Fibroblast of villous mesenchyme (primary cell): ENCODE measurements at places on chromosomes 2 and 18.

GRCh38 chr2:161571051-161571429, 53.2 kb upstream of the SLC4A10 start:
- DNase-seq: no peak

- DNase-seq: no peak
These were observed 71.2 kb downstream of the SEMA4F start for GRCh38 chr2:74725287-74725686.

GRCh38 chr2:30234180-30234971, 3.0 kb downstream of the LBH start:
- DNase-seq: peak; percentile 77

DNA sequence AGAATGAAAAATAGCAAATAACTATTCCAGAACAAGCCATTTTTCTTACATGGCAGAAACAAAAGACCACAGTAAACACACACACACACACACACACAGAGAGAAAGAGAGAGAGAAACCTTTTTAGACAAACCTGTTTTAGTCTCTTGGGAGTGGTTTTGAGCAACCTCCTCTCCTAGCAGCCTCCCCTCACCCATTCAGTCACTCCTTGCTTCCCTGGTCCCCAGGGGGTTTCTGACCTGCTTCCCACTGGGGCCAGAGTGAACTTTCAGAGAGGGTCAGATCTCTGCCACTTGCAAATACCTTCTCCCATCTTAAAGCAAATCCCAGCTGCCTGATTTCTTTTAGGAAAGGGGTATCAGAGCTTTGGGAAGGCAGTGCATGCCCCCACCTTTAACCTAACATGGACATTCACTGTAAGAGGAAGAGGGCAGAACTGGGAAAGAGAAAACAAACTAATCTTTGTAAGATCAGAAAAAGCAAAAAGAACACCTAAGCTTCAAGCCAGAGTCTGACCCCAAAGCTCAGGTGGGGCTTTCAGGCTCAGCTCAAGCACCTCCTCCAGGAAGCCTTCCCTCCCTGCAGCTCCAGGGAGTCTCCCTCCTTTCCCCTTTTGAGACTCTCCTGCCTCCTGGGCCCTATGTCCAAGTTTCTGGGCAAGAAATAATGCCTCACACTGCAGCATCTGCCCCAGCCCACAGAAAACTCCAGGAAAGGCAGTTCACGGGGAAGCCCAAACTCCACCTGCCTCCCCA, 2.7 kb downstream of the SDC1 start:
- DNase-seq: no peak

DNA sequence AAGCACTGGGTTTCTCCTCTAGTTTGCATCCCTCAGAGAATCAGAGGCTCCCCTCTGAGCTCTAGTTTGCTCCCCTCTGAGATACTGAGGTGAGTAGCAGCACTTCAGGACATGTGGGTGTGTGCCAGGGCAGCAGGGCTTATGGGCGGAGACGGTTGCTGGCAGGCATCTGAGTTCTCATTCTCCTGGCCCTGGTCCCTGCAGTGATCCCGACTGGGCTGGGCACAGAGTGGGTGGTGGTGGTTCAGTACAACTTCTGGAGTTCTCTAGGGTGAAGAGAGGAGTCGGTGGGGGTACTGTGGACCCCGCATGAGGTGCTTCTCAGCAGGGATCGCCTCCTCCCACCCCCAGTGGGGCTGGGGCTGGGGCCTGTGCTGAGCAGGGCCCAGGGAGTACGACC, 47.9 kb downstream of the BOLA3 start:
- DNase-seq: no peak

GRCh38 chr2:112075490-112076260, 20.6 kb downstream of the TMEM87B start:
- DNase-seq: no peak

DNA sequence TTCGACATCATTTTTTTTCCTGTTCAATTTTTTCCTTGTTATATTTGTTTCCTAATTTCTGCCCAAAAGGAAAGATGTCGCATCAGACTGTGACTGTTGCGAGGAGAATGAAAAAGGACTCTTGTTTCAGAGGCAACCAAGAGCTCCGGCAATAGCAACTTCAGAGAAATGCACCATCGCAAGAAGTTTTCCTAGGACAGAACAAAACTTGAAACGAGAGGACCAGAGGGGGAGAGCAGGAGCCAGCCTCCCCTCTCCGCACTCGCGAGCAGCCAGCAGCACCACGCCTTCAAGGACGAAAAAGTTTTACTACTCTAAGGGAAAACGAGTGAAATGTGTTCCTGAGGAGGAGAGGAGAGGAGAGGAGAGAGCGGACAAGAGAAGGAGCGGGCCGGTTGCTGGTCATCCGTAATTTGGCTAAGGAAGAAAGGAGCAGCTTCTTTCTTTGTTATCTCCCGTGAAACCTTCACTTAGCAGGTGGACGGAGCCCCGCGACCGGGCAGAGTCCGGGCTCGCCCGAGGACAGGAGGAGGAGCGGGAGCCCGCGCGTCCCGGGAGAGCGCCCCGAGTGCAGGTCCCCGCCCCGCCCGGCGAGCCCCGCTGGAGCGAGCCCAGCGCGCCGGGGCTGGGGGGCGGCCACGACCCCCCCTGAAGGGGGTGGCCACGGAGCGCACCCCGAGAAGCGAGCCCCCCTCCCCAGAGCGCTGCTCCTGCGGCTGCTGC, 744 bp downstream of the POU3F3 start:
- no peak for DNase-seq

DNA sequence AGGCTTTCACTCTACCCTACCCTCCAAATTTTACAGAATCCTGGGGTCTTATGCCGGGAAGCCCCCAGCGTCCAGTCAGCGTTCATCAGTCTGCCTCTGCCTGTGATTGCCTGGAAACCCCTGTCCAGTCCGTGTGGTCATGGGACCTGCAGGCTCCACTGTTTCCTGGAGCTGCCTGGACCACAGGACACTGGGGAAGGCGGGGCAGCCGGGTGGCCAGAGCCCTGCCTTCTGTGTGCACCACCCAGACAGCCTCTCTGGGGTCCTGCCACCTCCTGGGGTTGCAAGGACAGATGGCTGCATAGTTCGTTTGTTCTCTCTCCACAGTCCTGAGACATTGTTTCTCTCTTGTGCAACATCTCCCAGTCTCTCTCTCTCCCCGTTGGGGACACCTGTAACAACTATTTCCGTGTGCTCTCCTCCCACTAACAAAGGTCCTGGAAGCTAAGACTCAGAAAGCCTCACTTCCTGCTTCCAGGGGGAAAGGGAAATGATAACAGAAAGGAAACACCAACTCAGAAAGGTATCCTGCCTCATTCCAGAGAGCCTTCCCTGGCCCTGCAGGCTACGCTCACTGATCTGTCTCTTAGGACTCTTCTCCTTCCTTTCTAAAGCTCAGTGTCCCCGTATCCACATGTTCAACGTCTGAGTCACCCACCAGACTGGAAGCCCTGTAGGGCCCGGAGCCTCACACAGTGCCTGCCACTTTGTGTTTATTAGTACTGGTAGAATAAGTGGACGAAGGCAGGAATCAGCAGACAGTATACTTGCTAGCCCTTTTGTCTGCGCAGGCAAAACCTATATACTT, 192.8 kb upstream of the RAB12 start:
- DNase-seq: no peak

- no peak for DNase-seq
These were observed 254.9 kb downstream of the MYO3B start for GRCh38 chr2:170432823-170433222.

- no peak for DNase-seq
These were observed 250.5 kb downstream of the HDAC4 start for GRCh38 chr2:239150125-239151011.

DNA sequence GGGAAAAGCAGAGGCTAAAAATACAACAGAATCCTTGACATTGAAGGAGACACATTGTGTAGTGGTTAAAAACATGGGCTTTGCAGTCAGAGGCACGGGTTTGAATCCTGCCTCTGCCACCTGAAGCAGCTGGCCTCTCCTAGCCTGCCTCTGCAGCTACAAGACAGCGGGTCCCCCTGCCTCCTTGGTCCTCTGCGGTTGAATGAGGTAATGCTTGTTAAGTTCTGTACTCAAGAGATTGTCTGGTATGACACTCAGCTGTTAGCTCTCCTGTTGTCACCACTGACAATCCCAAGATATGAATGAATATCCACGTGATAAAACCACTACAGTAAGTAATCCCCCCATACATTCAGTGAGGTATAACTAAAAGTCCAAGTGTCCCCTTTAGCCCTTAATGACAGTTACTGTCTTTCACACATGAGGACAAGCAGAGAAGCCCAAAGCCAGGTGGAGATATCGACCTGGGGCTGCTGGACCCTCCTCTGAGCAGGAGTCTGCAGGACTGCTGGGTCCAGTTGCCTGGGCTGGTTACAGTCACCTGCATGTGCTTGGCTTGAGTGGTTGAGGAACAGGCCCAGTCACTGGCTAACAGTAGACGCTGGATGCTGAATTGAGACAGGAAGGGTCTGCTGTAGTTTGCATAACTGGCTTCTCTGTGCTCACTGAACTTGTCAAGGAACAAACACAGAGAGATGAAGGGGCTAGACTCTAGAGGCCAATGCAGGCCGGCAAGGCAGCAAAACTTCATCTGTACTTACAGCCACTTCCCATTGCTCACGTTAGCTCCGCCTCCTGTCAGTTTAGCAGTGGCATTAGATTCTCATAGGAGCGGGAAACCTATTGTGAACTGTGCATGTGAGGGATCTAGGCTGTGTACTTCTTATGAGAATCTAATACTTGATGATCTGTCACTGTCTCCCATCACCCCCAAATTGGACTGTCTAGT, 85.5 kb downstream of the TGFA start:
- DNase-seq: no peak

- DNase-seq: no peak
These were observed 30.5 kb upstream of the IMPA2 start for GRCh38 chr18:11950824-11951223.

DNA sequence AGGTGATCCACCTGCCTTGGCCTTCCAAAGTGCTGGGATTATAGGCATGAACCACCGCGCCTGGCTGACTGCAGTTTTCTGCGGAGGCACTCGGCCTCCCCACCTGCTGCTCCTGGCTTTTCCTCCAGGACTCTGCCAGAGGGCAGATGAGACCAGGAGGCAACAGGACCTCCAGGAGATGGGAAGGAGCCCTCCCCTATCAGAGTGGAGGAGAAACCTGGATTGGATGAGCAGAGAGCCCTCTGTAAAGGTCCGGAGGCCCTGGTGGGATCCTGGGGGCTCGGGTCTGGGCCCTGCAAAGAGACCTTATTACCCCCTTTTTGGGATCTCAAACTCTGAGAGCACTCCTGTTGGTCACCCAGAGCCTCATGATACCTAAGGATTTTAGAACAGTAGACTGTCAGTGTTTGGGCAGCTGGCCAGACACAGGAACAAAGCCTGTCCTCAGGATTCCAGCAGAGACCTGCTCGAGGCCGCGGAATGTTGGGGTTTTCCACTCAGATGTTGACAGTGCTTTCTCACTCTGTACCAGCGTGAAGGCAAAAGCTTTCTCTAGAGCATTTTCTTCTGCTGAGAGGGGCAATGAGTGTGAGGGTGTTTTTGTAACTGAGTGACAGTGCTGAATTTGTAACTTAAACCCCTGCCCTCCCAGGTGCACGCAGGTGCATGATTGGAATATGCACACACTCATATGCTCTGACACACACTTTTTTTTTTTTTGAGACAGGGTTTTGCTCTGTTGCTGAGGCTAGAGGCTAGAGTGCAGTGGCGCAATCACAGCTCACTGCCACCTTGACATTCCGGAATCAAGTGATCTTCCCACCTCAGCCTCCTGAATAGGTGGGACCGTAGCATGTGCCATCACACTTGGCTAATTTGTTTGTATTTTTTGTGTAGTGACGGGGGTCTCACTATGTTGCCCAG, 48.4 kb downstream of the NPPC start:
- DNase-seq: no peak

GRCh38 chr2:191625016-191625415, 52.9 kb upstream of the NABP1 start:
- DNase-seq: peak; percentile 32

GRCh38 chr2:10475811-10476660, 27.9 kb upstream of the ODC1 start:
- DNase-seq: no peak

DNA sequence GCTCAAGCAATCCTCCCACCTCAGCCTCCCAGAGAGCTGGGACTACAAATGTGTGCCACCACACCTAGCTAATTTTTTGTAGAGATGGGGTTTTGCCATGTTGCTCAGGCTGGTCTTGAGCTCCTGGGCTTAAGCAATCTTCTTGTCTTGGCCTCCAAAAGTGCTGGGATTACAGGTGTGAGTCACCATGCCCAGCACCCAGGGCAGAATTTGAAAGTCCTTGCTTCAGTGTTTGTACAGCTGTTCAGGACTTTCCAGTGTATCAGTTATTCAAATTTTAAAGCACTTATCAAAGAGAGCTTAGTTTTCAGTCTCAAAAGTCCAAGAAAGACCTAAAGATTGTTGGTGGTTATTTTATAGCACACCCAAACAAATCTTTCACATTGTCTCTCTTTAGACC, 43.6 kb upstream of the VPS54 start:
- peak; percentile 54 for DNase-seq

DNA sequence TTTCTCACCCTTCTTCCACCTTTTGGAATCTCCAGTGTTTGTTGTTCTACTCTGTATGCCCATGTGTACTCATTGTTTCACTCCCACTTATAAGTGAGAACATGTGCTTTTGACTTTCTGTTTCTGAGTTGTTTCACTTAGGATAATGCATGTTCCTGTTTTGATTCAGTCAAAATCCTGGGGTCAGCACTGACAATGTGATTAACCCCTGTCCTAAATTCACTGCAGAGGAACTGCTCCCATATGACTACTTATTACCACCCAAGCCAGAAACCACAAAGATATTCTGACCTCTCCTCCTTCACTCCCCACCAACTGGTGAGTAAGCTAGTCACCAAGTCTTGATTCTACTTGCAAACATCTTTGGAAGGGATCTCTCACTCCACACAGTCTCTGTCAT, 251.4 kb upstream of the TCF4 start:
- peak; percentile 58 for DNase-seq

DNA sequence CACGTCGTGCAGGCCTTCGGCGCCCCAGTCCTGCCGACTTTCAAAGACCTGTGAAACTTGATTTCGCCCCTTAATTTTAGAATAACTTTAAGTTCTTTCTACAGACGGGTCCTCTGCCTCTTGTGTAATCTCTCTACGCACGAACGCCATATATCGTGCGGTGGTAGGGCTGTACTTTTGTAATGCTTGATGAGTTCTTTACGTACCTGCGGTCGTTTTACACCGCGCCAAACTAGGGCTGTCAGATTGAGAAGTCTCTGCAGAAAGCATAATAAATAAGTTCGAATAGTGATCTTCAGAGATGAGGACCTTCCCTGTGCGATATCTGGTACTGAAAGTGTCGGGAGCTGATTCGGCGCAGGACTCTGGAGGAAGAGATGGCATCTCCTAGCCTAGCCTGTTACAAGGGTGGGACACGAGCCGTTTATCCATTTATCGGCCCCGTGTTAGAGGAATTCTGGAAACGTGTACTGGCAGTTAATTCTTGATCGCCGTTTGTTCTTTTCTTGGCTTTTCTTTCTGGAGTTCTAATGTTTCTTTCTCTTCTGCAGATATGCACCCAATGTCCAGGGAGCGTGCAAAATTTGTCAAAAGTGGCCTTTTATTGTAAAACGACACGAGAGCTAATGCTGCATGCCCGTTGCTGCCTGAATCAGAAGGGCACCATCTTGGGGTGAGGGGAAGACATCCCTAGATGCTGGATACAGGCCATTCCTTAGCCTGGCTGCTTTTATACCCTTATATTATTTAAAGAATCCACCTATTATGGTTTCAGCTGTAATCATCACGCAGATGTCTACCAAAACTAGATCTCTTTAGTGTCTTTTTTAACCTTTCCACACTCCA, 781 bp upstream of the SLC5A6 start:
- peak; percentile 88 for DNase-seq

- DNase-seq: no peak
These were observed 68.0 kb upstream of the SMAD7 start for GRCh38 chr18:49018554-49019445.
